Pulmonary artery endothelial cell (primary cell): ENCODE measurements at places on chromosomes 3 and 15. TPM values are rescaled to one million over a fixed set of nuclear protein-coding genes. Genes with fewer than 3 reads are reported as not detected.

Gene STIMATE
- 12.3 and 20.3 TPM in 2 replicates for total RNA-seq

Gene NR2E3
- total RNA-seq, result 0.11 TPM in 1 of 2 replicates, not detected in the other

Gene TGFBR2
- total RNA-seq, result 298 and 379 TPM in 2 replicates

Gene GPR15
- total RNA-seq, result not detected in 2 replicates

Gene CHRM5
- total RNA-seq, result not detected in 2 replicates

Gene FANCD2OS
- not detected in 2 replicates for total RNA-seq

Gene SNX22
- total RNA-seq, result 1.3 and 3.6 TPM in 2 replicates

Gene CX3CR1
- not detected in 2 replicates for total RNA-seq

Gene LRRC15
- total RNA-seq, result not detected in 2 replicates

Gene TTLL13
- 0.04 TPM in 1 of 2 replicates, not detected in the other for total RNA-seq

Gene EPHB1
- 0.33 and 0.78 TPM in 2 replicates for total RNA-seq

Gene GOLGA8Q
- 0.32 and 0.59 TPM in 2 replicates for total RNA-seq

Gene TMEM212
- not detected in 2 replicates for total RNA-seq

Gene THSD4
- 19.0 and 35.2 TPM in 2 replicates for total RNA-seq

Gene LRRC31
- not detected in 2 replicates for total RNA-seq

Gene CCRL2
- 5.0 and 6.4 TPM in 2 replicates for total RNA-seq

Gene RTP4
- 0.46 and 0.99 TPM in 2 replicates for total RNA-seq

Gene LRRC58
- total RNA-seq, result 16.9 and 19.5 TPM in 2 replicates

Gene TM4SF1
- total RNA-seq, result 1,009 and 1,063 TPM in 2 replicates

Gene PLA2G4B
- total RNA-seq, result 0.26 and 0.85 TPM in 2 replicates

Gene TRPC1
- total RNA-seq, result 14.5 and 15.0 TPM in 2 replicates

Gene PATL2
- under 0.01 TPM in 1 of 2 replicates, not detected in the other for total RNA-seq

Gene KIF7
- 7.5 and 10.9 TPM in 2 replicates for total RNA-seq

Gene GUCA1C
- total RNA-seq, result not detected in 2 replicates

Gene CERS3
- not detected in 2 replicates for total RNA-seq

Gene GOLGA6B
- total RNA-seq, result not detected in 2 replicates

Gene KBTBD8
- 2.7 and 5.9 TPM in 2 replicates for total RNA-seq

Gene DAPK2
- total RNA-seq, result 3.2 and 5.3 TPM in 2 replicates

Gene MINAR1
- total RNA-seq, result 0.28 and 0.92 TPM in 2 replicates

Gene FBN1
- 70.3 and 119 TPM in 2 replicates for total RNA-seq

Gene MON1A
- total RNA-seq, result 15.4 and 27.8 TPM in 2 replicates

Gene CPLX3
- not detected in 2 replicates for total RNA-seq
